ENCODE measurements at places on chromosomes 5 and 9.

DNA sequence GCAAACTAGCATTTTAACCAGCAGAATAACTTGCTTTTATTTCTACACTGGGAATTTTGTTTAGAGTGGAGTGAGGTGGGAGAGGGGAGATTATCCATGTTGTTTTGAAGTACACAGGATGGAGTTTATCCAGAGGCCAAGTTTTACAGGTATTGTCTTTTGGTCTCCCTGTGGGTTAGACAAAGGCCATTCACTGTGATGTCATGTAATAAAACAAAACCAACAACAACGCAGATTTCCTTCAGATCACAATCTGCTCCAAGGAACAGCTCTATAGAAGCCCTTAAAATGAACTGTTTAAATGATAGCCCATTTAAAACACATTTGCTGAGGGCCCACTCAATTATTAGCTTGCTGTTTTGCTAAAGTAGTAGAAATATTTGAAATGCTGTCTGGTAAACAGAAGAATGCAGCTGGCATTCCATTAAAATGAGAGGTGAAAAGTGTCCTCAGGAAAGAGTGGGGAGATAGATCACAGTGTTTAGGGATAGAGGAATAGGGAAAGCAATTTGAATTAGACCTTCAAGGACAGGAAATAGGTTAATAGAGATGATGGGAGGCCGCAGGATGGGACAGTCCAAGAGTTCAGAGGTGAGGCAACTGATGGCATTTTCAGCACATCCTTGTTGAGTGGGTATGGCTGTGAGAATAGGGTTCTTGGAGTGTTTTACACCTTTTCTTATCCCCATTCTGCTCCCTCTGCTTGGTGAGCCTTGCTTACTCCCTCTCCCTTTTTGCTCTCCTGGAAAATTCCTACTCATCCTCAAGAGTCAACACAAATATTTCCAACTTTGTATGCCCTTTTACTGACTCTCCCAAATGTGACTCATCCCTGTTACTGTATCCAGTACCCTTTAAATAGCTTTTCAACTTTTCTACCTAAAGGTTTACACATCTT lies 140.1 kb upstream of the NR3C1 start:
- DNase-seq: no peak

GRCh38 chr5:60918466-60918865 lies 26.4 kb downstream of the ERCC8 start:
- no peak for DNase-seq

DNA sequence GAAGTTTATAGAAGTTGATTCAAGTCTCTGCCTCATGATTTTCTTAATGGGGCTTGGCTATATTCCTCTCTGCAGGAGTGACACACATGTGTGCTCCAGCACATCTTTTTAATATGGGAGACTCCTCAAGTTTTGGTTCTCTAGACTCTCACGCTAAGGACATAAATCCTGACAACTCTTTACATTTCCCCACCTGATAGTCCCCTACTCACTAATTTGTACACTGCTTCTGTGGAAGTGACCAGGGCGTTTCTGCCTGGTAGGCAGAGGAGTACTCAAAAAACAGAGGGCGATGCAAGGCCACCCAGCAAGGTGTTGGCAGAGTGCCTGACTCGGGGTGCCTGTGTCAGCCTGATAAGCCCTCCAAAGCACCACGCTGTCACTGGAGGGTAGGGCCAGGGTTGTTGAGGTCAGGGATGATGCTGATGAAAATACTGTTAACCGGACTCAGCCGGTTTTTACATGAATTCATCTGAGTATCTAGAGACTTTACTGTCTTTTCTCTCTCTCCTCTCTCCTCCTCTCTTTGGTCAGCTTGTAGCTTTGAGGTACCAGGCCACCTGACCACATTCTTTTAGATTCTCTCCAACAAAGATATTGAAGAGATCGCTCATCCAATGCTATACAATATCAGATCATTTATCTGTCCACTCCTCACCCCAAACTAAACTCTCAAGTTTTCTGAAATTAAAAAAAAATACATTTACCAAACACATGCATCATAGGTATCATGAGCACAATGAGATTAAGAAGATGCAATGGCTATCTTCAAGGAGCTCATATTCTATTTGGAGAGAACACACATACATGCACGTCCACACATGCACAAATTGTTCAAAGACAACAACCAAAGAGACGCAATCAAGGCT lies 205.2 kb downstream of the PIK3R1 start:
- no peak for DNase-seq

- DNase-seq: no peak
Observed at GRCh38 chr9:16171911-16172310, 619.1 kb downstream of the CCDC171 start.

GRCh38 chr9:2362150-2362549 lies 259.4 kb upstream of the VLDLR start:
- no peak for DNase-seq

- DNase-seq: peak; percentile 48
Observed at GRCh38 chr9:706606-707459, 134.7 kb upstream of the DMRT1 start.

DNA sequence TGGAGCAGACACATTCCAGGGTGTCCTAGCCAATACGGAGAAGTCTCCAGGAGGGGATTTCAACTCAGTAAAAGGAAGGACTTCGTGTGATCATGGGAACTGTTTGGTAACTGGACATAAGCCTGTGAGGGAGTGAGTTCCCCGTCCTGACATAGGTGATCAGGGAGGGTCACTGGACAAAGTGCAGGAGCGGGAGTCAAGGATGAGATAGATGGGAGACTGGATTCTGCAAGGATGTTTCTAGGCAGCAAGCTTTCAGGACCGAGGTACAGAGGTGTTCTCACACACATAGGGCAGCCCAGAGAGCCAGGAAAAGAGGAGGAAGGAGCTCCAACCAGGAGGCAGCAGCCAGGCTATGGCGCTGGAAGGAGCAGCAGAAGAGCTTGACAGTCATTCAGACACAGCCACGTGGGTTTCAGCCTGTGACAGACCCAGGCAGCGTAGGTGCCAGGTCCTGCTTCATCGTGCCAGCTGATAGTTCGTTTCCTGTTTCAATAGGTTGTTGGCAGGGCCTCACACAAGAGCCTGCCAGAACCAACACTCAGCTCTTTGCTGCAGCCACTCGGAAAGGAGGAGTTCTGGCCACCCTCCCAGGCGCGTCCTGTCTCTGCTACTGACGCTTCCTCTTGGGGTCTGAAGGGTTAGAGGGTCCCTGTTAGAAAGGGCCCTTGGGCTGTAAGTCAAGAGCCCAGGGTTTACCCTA lies 84.1 kb downstream of the AMBP start:
- DNase-seq: no peak

- DNase-seq: no peak
Observed at GRCh38 chr5:132370971-132371602, 1.6 kb downstream of the SLC22A5 start.

Data from activated CD4-positive, alpha-beta memory T cell treated with anti-CD3 and anti-CD28 coated beads, Interleukin-2, amount 10 ng/mL, durations not matched to agents 7 days and 5 days (primary cell).